ENCODE measurements at places on chromosomes 12 and 14.

GRCh38 chr12:57577981-57578758 lies 12.8 kb upstream of the PIP4K2C start:
- no peak for DNase-seq

DNA sequence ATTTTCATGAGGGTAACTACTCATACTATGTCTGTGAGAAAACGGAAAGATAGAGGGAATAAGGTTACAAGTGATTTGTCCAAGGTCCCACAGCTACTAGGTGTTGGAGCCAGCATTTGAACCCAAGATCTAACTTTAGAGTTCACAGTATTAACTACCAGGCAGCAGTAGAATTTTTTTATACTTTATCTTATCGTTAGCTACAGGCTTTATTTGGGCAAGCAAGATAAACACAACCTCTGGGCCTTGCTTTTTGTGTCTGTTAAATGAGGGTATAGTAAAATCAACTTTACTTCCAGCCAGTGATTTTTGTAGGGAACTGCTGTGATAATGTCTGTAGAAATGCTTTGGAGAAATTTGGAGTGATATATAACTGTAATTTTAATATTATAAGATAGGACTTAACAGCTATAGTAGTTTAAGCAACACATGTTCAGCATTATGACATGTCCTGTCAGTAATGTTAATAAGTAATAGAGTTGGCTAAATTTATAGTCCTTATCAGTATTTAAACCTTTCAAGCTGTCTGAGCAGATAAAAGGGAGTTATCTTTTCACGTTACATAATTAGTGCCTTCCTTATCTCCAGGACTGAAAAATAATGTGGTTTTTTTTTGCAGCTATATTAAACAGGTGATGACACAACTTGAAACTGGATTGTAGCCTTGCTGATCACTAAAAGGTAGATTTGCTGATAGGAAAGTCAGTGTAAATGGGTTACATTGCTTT lies 12.8 kb downstream of the LEMD3 start:
- no peak for DNase-seq

DNA sequence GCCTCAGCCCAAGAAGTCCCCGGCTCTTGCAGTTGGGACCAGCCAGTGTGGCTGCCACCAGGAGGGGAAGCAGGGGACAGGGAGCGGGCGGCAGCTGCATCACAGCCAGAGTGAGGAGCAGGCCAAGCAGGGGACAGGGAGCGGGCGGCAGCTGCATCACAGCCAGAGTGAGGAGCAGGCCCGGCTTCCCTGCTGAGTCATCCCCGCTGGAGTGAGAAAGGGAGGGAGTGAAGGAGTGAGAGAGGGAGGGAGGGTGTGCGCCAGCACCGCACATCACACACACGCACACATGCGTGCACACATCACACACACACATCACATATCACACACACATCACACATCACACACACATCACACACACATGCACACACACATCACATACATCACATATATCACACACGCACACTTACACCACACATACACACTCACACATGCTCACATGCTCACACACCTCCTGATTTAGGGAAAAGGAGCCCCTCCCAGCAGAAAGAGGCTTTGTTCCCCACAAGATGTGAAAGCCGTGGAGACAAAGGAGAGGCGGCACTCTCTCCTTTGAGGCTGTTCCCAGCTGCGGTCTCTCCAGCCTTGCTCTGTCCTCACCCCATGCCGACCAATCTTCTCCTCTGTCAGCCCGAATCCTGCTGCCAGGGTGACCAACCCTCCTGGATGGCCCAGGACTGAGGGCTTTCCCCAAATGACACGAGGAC lies 16.7 kb upstream of the ZDHHC22 start:
- DNase-seq: peak; percentile 12

- no peak for DNase-seq
Measured at GRCh38 chr12:52612431-52613383, 5.7 kb downstream of the KRT73 start.
